ENCODE measurements at places on chromosomes 4 and X.

- DNase-seq = no peak
Observed at GRCh38 chr4:155319516-155319915, 57.2 kb downstream of the MAP9 start.

GRCh38 chrX:125152011-125152410 lies 167.7 kb upstream of the TEX13C start:
- DNase-seq = no peak

GRCh38 chr4:13570916-13571315 lies 26.6 kb upstream of the NKX3-2 start:
- no peak for DNase-seq

DNA sequence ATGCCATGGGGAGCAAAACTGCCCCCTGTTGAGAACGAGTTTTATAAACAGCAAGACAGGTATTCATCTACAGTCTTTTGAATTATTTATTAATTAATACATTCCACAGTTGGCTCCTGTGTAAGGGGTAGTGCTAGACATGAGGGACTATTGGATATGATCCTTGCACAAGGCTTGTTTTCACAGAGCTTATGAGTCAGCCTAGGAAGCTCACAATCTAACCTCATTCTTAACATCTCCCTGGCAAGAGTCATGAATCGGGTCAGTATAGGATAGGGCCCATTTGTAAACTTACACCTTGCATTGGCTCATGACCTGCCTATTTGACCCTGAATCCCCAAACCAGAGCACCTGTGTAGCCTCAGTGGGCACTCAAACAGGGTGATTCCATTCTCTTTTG lies 209.1 kb upstream of the HCCS start:
- no peak for DNase-seq

DNA sequence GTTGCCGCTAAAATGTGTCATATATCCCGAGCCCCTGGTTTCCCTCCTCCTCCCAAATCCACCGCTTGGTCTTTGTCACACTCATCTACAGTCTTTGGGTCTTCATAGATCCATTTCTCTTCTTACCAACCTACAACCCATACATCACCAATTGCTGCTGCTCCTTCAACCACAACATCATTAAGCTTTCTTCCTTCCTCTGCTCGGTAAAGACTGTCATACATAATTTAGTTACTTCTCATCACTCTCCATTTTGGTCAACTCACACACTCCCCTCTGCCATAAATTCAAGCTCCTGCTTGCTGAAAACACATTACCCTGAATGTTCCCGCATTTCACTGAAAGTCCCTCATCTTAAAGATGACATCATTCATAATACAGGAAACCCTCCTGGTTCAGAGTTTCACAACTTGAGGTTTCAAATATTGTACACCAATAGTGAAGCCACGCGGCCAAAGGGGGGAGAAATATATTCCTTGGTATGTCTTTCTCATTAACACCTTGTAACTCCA lies 1.7 kb upstream of the DCTD start:
- no peak for DNase-seq

GRCh38 chr4:85929961-85930665 lies 429.7 kb downstream of the MAPK10 start:
- DNase-seq = no peak

DNA sequence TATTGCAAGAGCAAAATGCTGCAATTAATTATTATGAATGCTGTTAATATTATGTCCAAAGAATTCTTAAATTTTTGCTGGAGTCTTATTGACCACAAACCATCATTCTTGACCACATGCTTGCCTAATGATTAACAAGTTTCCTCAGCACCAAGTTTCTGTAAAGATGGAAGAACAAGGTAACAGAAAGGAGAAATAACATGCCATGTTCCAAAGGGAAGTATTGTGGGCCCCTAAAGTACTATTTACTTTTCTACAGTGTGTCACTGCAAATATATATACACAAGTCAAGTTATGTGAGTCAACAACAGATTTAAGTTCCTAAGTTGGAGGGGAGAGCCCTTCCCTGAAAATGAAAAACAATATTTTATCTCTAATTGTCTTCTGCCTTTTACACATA lies 20.6 kb downstream of the FAM47E start:
- DNase-seq = no peak

- DNase-seq = no peak
Observed at GRCh38 chrX:94932278-94932965, 1258.4 kb downstream of the FAM133A start.

- no peak for DNase-seq
Observed at GRCh38 chrX:13733506-13733905, 914 bp downstream of the TRAPPC2 start.

- no peak for DNase-seq
Observed at GRCh38 chr4:53693909-53694308, 102.6 kb upstream of the LNX1 start.

DNA sequence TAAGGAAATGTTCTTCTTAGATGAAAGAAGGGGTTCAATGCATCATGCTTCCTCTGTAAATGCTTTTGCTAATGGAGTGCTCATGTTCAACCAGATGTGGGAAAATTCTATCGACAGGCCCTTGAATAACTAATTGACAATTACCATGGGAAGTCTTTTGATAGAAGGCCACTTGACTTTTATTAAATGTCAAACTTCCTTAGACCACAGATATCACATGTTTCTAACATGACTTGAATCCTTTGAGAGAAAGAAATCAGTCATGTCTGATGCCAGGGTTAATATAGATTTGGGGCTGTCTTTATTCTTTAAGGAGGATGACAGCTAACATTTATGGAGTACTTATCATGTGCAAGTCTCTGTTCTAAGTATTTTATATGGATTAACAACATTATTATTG lies 280.1 kb downstream of the DCHS2 start:
- DNase-seq = no peak

DNA sequence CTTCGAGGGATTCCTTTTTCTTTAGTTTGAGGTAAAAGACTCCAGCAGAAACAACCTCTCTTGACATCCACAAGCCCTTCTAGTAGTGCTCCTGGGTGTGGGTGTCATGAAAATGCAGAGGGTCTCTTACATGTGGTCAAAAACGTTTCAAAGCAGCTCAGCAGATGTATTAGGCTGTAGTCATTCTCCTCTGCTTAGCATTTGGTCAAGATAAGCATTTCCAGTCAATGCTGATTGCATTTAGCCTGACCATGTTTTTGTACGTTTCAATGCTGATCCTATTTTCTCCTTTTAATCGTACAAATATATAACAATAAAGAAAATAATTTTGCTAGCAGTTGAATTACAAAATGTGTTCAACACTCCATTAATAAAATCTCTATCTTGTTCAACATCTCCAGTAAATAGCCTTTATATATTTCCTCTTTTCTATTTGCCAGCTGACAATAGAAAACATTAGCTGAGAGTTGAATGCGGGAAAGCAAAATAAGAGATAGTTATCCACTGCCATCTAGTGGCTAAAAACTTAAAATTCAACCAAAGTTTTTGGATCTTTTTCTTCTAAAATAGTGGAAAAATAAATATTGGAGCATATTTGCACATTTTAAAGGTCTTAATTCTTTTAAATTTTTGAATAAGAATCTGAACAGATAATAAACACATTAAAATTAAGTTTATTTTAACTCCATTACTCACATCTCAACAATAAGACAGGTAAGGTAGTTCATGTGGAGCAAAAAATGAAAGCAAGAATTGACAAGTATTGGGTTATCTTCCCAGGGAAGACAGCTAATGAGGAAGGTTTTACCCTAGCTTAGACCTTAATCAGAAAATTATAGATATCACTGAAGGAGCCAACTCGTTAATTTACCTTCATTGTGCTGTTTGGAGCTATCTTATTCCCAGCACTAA lies 15.2 kb upstream of the PACRGL start:
- no peak for DNase-seq

DNA sequence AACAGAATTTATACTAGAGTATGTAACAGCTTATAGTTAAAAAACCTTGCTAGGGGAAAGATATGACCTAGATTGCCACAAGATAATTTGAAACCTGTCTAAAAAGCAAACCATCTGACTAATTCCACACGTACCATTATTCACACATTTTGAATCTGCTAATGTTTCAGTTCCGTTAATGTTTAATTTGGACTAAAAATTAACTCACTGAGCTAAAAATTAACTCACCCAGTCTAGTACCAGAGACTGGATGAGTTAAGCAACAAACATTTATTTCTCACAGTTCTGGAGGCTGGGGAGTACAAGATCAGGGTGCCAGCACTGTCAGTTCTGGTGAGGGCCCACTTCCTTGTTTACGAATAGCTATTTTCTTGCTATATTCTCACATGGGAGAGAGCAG lies 231.5 kb upstream of the DIAPH2 start:
- no peak for DNase-seq
